ENCODE measurements at places on chromosomes 3 and 15. TPM values are rescaled to one million over a fixed set of nuclear protein-coding genes. Genes with fewer than 3 reads are reported as not detected.

Gene STRIT1
- not detected for total RNA-seq

Gene IL5RA
- total RNA-seq: not detected

Gene THPO
- not detected for total RNA-seq

Gene STX19
- total RNA-seq: not detected

Gene EFCC1
- not detected for total RNA-seq

DNA sequence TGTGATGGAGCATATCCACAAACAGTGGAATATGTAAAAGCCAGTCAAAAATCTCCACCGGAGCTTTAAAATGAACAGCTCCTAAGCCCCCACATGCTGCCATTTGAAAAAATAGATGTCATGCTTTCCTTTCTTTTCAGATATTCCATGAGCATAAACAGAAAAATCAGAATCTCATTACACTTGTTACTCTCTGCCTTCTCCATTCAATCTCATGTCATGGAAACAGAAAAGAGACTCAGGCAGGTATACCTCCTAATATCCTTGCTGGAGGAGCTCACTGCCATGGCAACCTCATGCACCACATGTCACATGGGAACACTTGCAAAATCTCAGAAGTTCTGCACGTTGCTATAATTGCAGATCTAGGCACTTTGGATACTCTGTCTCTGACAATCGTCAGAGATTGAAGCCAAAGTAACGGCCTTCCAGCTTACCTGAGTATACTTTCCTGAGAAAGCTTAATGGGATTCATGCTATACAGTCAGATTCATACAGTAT, 317.0 kb upstream of the ADAMTS9 start:
- DNase-seq: no peak

DNA sequence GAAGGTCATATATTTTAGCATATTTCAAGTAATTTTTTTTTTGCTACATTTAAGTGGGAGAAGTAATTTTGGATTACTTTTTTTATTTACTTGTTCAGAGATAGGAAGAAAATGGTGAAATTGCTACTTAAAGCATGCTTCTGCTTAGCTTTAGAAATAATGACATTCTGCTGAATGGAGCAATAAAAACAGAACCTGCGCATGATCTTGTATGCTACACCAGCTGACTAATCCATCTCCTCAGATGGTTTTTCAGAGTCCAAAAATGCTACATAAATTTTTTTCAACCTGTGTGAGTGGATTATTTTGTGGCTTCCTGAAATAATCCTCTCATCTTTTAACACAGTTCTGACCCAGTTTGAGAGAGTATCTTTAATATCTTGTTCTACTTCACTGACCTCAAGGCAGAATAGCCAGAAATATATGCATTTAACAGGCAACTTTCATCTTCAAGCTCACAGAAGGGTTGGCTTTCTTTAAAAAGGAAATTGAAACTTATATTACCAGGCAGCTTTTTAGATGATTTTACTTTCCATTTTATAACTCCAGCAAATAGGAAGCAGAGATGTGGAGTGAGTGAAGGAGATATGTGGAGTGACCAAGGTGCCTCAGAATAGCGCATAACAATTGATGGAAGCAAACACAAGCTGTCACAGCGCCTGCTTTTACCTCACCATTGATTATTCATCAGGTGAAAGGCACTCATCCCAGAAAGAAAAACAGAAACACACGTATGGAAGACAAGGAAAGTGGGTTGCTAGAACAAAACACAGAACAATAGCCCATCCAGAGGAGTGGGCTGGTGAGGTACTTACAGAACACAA, 136.6 kb downstream of the TGFBR2 start:
- DNase-seq: no peak

DNA sequence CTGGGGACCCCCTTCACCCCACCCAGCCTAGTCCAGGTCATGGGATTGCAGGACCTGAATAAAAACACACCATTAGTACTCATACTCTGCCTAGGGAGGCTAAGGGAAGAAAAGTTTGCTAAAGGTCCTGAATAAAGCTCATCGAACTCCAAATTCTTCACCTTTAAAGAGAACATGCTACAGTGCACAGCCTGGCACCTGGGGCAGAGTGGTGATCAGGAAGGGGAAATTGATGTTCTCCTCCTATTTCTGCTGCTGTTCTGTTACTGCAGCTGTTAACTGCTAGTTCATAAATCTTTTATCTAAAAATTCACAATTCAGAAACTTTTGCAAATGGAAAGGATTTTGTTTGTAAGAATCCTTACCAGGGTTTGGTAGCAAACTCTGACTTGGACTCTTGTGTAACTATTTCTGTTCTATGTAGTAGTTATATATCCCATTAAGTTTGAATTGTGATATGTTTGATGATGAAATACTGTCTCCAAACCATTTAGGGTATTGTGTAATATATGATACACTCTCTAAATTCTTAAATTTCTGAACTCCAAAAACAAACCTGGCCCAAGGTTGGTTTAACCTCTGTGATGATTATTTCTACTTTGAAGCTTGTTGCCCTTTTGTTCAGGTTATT, 27.9 kb downstream of the MCTP2 start:
- no peak for DNase-seq

GRCh38 chr3:45182915-45183871, 37.0 kb upstream of the CDCP1 start:
- DNase-seq: no peak

DNA sequence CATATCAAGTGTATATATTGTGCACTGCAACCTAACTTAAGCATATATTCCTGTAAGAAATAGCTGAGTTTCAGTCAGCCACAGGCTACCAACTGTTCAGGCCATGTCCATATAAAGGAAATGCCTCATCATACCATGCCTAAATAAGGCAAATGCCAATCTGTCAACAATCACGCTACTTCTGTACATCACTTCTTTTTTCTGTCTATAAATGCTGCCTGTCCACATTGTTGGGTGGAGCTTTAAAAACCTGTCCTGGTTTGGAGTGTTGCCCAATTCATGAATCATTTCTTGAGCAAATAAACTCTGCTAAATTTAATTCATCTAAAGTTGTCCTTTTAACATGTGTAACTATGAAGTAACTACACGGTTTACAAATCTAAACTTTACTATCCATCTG, 1091.9 kb downstream of the NSUN3 start:
- no peak for DNase-seq

DNA sequence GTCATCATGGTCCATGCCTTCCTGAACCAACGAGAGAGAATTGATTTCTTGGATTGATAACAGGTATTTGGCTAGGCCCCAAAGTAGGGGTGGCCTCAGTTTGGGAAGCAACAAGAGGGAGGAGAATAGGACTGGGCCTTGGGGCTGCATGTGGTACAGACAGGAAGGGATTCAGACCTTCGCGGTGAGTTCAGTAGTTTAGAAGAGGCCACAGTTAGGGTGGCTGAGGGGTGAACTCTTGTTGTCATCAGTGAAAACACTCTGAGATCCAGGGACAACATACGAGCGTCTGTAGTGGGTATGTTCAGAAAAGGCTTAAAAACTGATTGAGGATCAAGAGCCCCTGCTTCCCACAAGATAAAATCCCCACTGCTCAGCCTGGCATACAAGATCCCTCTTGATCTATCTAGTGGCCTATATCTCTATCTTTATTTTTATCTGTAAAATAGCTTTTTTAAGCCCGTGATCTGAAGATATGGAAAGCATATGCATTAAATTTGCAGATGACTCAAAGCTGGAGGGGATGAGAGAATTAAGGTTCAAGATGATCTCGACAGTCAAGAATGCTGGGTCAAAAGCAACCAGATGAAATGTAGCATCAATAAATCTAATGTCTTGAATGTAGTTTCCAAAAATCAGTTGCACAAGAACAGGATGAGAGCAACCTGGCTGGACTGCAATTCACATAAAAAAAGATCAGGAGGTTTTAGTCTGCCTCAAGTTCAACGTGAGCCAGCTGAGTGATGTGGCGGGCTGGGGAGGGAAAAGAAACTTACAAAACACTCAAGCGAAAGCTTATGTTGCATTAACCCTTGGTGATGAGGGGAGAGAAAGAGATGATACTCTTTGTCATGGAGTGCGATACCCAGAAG, 221.1 kb upstream of the TLE3 start:
- DNase-seq: no peak
